Stimulated activated CD4-positive, alpha-beta T cell treated with anti-CD3 and anti-CD28 coated beads, Interleukin-15, amount 100 ng/mL, for 24 hours (primary cell): ENCODE measurements at places on chromosomes 11 and 22.

- no peak for DNase-seq
These were observed 1.4 kb downstream of the USP47 start for GRCh38 chr11:11843211-11843621.

GRCh38 chr11:12066056-12066798 is 44.2 kb upstream of the MICAL2 start:
- no peak for DNase-seq

DNA sequence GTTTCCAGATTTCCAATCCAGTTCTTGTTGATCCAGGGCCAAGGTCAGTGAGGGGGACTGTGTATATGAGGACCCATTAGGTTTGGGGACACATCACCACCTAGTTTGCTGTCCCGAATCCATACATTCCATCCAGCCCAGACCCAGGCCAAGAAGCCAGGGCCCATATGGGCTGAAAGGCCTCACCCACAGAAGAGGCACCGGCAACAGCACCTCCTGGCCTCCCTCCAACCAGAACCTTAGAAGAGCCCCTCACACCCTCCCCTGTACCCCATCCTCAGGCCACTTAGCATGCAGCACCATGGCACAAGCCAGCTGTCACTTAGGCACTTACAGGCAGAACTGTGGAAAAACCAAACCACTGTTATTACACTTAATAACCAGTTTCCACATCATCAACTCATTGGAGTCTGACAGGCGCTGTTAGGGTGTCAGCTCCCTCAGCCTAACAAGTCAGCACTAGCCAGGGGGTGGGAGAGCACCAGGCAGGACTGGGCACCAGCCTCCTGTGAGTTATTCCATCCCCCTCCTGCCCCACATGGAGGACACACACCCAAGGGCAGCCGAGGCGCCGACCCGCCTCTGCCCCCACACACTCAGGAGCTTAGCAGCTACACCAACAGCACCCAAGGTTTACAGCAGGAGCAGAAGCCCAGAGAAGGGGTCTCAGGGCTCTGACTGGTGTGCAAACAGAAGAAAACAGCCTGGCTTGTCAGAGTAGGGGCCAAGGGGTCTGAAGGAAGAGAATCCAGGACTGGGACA is 132.0 kb downstream of the BUD13 start:
- no peak for DNase-seq

GRCh38 chr11:133951327-133952198 is 5.2 kb downstream of the IGSF9B start:
- DNase-seq, result no peak

- DNase-seq, result peak; percentile 45
These were observed 35.6 kb downstream of the ETS1 start for GRCh38 chr11:128551611-128552335.

DNA sequence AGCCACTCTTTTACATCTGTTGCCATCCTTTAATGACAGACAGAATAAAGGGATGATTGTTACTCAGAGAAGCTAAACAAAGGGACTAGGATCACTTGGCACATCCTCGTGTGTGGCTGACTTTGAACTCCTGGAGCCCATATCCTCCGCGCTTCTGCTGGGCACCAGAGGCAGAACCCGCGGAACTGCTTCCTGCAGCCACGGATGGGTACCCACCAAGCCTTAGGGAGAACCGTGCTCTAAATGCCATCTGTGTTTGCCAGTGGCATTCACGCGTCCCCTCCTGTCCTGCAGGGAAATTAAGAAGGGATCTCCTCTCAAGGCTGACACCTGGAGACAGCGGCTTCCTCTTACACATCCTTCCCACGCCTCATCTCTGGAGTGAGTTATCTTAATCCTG is 294.4 kb downstream of the NTM start:
- DNase-seq, result no peak

GRCh38 chr11:63768237-63769041 is at the start of gene ZFTA:
Gene ZFTA (minus strand): TSS chr11:63768775. CDS start chr11:63768622, 153 bp downstream.
- DNase-seq, result peak; percentile 71

DNA sequence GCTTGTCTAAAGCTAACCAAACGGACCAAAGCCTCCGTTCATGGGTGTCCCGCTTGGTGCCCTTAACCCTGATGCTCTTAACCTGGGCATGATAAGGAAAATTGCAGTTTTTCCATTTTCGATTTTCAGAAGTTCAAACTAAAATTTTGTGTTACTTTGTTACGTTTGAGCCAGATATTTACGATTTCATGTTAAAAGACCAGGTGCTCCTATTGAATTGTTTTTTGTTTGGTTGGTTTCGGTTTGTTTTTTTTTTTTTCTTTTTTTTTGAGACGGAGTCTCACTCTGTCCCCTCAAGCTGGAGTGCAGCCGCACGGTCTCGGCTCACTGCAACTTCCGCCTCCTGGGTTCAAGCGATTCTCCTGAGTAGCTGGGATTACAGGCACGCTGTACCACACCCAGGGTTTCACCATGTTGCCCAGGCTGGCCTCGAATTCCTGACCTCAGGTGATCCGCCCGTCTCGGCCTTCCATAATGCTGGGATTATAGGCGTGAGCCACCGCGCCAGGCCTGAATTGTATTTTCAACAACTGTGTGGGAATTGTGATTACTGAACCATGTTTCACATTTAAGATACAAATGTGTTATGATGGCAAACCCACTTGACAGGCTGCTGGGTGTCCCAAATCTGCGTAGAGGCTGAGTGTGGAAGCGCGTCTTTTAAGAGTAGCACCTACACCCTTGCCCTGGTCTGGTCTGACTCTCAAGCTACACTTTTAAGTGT is 864 bp upstream of the USP28 start:
- DNase-seq, result no peak

- DNase-seq, result peak; percentile 49
These were observed 11.5 kb downstream of the CSNK1E start for GRCh38 chr22:38305471-38306448.

- DNase-seq, result no peak
These were observed 2.2 kb downstream of the APOBEC3A start for GRCh38 chr22:38959590-38959989.

DNA sequence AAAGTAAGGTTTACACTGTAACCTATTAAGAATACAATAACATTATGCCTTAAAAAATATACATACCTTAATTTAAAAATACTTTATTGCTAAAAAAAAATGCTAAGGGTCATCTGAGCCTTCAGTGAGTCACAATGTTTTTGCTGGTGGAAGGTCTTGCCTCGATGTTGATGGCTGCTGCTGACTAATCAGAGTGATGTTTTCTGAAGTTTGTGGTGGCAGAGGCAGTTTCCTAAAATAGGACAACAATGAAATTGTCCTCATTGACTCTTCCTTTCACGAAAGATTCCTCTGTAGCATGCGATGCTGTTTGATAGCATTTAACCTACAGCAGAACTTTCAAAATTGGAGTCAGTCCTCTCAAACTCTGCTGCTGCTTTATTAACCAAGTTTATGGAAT is 97.6 kb downstream of the FAT3 start:
- DNase-seq, result no peak

DNA sequence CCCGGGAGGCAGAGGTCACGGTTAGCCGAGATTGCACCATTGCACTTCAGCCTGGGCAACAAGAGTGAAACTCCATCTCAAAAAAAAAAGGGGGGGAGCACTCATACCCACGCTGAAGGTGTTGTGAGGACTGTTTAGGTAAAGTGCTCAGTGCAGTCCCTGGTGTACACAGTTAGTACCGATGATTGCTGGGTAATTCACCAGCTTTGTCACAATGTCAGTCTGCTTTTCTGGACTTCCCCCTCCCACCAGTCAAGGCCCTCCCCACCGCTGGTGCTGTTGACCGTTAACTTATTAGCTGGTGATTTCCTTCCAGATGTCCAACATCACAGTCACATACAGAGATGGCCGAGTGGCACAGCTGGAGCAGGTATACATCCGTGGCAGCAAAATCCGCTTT is 11.9 kb downstream of the SNRPD3 start:
- no peak for DNase-seq

- DNase-seq, result no peak
These were observed 30.9 kb upstream of the CSNK1E start for GRCh38 chr22:38347944-38348750.

DNA sequence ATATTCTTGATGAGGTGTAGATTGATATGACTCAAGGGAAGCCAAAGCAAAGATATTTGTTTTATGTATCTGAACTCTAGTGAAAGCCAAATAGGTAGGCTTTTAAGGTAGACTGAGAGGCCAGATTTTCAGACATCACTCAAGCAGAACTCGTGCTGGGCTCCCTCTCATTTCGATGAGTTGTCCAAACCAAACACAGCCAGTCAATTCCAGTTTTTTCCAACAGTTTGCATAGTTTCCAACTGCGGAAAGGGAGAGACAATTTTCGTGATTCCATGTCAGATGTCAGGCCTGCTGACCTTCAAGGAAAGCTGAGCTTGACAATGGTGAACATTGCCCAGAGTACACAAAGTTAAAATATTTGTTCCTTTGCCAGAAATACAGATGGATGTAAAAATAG is 110.9 kb upstream of the MPPED2 start:
- DNase-seq, result no peak

- DNase-seq, result no peak
These were observed 51.9 kb downstream of the SLC1A2 start for GRCh38 chr11:35367491-35367890.

DNA sequence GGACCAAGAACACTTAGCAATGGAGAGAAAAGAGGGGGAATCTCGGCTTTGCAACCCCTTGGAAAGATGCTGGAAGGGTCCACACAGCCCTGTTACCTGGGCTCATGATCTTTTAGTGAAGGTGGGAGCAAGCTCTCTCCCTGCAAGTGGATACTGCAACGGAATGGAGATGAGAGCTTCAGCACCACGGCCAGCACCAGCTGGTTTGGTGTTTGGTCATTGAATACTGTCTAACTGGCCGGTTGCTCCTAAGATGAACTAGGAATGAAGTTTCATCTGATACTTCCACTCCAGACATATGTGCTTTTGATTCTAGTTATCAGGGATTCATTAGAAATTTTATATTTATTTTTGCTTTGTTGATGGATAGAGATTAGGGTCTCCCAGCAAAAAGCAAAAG is 16.3 kb downstream of the HTR3A start:
- peak; percentile 11 for DNase-seq

DNA sequence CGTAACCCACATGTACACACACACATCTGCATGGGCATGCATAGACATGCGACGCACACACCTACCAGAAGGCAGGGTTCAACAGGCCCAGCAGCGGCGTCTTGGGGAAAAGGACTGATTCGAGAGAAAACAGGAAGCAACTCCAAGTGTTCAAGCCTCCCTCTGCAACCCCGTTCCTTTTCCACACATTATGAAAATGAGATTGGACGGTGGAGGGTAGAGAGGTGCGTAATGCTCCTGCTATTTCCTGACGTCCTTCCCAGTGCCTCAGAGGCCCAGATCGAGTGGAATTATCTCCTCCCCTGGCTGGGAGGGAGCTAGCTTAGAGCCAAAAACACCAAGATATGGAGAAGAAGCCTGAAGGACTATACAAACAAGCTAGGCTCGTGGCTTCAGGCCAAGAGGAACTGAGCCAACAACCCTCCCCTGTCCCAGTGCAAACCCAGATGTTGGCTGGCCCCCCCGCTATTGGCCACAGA is 289.2 kb downstream of the MN1 start:
- DNase-seq, result no peak

GRCh38 chr22:32342977-32343376 is 14.7 kb upstream of the RFPL3 start:
- DNase-seq, result no peak

DNA sequence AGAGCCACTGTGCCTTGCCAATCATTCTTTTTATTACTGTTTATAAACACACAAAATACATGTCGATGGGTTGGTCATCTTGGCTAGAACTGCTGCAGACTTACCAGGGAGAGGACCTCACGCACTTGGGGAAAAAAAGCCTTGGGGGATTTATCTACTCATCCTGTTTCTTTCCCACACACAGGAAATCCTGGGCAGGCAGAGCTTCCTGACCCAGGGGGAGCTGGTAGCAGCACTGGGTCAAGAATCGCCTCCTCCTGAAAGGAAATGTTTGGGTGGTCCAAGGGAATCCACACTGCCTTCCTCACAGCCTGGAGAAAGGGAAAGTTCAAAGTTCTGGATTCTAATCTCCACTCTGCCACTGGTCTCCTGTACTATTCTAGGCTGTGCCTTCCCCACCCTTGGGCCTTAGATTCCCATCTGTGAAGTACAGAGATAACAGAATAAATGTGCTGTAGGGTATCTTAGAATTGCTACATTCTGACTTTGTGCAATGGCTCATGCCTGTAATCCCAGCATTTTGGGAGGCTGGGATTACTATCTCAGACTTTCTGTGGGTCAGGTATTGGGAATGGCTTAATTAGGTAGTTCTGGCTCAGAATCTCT is 31.2 kb upstream of the SMTN start:
- DNase-seq, result no peak

DNA sequence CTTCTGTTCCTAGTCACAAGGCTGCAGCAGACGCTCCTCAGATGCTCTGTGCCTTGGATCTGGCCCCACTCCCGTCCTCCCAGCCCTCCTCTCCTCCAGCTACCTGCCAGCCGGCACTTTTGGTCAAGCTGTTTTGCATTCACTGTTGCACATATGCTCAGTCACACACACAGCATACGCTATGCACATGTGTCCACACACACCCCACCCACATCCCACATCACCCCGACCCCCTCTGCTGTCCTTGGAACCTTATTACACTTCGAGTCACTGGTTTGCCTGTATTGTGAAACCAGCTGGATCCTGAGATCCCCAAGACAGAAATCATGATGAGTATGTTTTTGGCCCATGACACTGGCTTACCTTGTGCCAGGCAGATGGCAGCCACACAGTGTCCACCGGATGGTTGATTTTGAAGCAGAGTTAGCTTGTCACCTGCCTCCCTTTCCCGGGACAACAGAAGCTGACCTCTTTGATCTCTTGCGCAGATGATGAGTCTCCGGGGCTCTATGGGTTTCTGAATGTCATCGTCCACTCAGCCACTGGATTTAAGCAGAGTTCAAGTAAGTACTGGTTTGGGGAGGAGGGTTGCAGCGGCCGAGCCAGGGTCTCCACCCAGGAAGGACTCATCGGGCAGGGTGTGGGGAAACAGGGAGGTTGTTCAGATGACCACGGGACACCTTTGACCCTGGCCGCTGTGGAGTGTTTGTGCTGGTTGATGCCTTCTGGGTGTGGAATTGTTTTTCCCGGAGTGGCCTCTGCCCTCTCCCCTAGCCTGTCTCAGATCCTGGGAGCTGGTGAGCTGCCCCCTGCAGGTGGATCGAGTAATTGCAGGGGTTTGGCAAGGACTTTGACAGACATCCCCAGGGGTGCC is 109.8 kb downstream of the BCR start:
- peak; percentile 70 for DNase-seq

DNA sequence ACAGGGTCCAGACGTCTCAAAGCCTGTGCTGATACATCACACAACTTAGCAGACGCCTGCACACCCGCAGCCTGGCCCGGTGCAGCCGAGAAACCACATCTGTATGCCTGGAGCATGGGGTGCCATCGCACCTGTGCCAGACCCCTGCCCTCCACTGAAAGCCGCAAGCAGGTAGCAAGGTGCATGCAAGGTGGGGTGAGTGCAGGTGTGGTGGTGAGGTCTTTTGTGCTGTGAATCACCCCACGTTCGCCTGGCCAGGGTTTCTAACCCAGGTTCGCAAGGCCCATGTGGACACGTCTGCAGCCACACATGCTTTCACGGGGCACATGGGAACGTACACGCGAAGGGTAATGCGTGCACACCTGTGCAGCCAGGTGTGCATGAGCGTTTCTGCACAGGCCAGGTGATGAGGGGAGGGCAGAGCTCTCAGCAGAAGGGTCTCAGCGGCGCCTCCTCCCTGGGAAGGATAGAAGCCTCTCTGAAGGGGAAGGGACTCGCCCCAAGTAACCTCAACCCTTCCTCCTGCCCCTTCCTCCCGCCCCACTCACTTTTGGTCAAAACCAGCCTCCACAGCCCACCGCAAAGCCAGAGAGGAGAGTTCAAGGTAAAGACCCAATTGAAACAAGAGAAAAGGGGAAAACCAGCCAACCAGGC is 19.5 kb downstream of the CBX7 start:
- DNase-seq, result no peak

GRCh38 chr11:12110714-12111548 is 541 bp downstream of the MICAL2 start:
- peak; percentile 56 for DNase-seq

GRCh38 chr11:81941998-81942397 is 791.7 kb downstream of the FAM181B start:
- DNase-seq, result no peak
